Suprapubic skin (tissue), 4 donors: ENCODE measurements at places on chromosomes 12 and 14. TPM values are rescaled to one million over a fixed set of nuclear protein-coding genes. Genes with fewer than 3 reads are reported as not detected.

Gene HOXC4
- total RNA-seq, result 4.7 TPM

Gene KRT82
- 40.7 TPM for total RNA-seq

Gene DHRS2
- total RNA-seq, result 0.52 TPM

Gene OAS2
- total RNA-seq, result 3.9 TPM

Gene PELI2
- 12.2 TPM for total RNA-seq

Gene FAR2
- total RNA-seq, result 34.4 TPM

Gene LMNTD1
- not detected for total RNA-seq

Gene C12orf60
- total RNA-seq, result 0.83 TPM

Gene B3GNT4
- total RNA-seq, result 3.7 TPM

Gene C12orf54
- total RNA-seq, result not detected

Gene FOXN4
- total RNA-seq, result not detected

Gene GRIP1
- 21.8 TPM for total RNA-seq

Gene KRT7
- total RNA-seq, result 176 TPM

Gene MLEC
- 56.1 TPM for total RNA-seq

Gene EGLN3
- total RNA-seq, result 72.3 TPM

Gene CIT
- total RNA-seq, result 20.3 TPM

Gene CIDEB
- total RNA-seq, result 31.9 TPM

Gene PRR4
- 37.1 TPM for total RNA-seq

Gene MSRB3
- 11.1 TPM for total RNA-seq

Gene DRAM1
- 6.8 TPM for total RNA-seq

Gene NABP2
- total RNA-seq, result 22.7 TPM

Gene FCF1
- total RNA-seq, result 25.4 TPM

Gene LALBA
- total RNA-seq, result not detected

Gene TMEM132C
- total RNA-seq, result 1.2 TPM

Gene SERPINA1
- 62.4 TPM for total RNA-seq

Gene NTS
- total RNA-seq, result not detected

Gene RNASE3
- not detected for total RNA-seq

Gene OR6C70
- not detected for total RNA-seq

Gene SOAT2
- total RNA-seq, result not detected

Gene MANSC1
- 34.6 TPM for total RNA-seq

Gene PRKD1
- 3.0 TPM for total RNA-seq

Gene SYT10
- total RNA-seq, result not detected

Gene TBK1
- 20.1 TPM for total RNA-seq

Gene CCDC197
- total RNA-seq, result not detected

Gene GPR68
- 2.1 TPM for total RNA-seq

Gene TUBA1B
- 240 TPM for total RNA-seq

Gene MYF5
- not detected for total RNA-seq

Gene BCDIN3D
- 3.7 TPM for total RNA-seq
